Articular chondrocyte of knee joint (primary cell): ENCODE measurements at places on chromosomes 6 and 20. TPM values are rescaled to one million over a fixed set of nuclear protein-coding genes. Genes with fewer than 3 reads are reported as not detected.

The USP49 gene
- 3.5 and 5.1 TPM in 2 replicates for total RNA-seq

The SLCO4A1 gene
- total RNA-seq, result 0.11 and 0.13 TPM in 2 replicates

The EPB41L1 gene
- 105 and 125 TPM in 2 replicates for total RNA-seq

The PRSS16 gene
- not detected in 2 replicates for total RNA-seq

The RNF182 gene
- 0.13 and 0.65 TPM in 2 replicates for total RNA-seq
